NCI-H1436 treated with DMSO at 0.1 percent for 48 hours (cell line): ENCODE measurements at places on chromosomes 12 and 14.

GRCh38 chr12:114025935-114026334 lies 59.8 kb upstream of the RBM19 start:
- DNase-seq: no peak

DNA sequence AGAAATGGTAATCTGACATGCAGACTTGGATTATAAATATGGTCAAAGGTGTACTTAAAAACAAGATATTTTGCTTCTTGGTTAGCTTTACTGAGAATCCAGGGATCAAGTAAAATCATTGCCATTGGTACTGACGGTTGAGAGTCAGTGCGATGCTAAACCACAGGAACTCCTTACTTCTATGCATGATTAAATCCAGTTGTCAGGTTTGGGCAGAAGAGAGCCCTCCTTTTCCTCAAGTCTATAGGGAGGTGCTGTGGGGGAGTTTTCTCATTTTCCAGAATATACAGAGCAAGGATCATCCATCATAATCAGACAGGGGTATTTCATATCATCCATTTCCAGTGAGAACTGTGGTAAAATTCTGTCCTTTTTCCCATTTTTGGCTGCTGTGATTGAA lies 839.1 kb downstream of the NRXN3 start:
- no peak for DNase-seq

- DNase-seq: no peak
Observed at GRCh38 chr14:55418411-55418810, 6.8 kb upstream of the ATG14 start.

GRCh38 chr12:121668750-121669520 lies 519 bp downstream of the MORN3 start:
- DNase-seq: no peak

DNA sequence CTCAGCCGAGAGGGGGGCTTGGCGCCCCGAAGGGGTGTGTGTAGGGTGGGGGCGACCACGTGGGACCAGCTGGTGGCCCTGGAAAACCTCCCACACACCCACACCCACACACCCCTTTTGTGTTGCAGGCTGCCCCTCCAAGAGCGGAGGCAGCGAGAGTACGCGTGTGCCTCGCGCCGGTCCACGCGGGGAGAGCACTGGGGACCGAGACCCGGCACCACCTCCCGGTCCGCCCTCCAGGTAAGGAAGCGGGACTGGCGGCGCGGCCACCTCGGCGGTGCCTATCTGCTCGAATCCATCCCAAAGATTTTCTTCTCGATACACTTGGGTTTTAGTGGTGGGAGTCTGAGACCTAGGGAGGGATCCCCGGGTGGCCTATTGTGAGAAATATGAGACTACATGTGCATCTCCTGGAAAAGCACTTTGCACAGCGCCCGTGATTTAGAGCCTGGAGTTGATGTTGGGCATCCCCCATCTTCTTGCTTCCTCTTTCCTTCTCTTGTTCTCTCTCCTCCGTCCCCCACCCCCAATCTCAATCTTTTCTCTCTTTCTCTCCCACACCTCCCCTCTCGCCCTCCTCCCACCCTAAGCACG lies 393 bp downstream of the SYT1 start:
- DNase-seq: no peak

DNA sequence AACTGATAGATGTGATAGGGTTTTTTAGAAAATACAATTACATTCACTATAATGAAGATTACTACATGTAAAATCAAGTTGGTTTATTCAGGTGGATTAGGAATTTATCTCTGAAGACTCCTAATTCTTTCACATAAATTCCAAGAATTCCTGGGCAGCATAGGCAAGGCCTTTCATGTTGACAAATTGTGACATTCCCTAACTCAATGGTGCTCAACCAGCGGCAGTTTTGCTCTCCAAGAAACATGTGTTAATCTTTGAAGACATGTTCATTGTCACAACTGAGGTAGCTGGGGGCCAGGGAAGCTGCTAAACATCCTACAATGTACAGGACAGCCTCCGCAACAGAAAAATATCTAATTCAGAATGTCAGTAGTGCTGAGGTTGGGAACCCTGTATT lies 46.3 kb downstream of the PTPRQ start:
- DNase-seq: no peak

GRCh38 chr12:112408621-112409020 lies 784 bp downstream of the RPL6 start:
- DNase-seq: no peak

DNA sequence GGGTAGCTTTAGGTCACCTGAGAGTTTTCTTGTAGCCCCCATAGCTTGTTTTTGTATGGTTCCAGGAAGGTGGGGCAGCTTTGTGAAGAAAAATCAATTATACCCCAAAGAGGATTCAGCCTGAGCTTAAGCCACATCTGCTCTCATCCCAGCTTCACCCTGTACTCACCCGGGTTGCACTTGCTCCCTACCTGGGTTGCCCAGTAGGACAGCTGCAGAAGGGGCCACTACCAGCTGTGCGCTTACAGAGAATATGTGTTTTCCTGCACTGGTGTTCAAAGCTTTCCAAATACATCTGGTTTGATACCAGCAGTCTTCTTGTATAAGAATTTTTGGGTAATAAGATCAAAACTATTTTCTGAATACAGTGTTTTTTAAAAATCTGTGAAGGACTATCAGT lies 3.0 kb upstream of the SLC38A1 start:
- no peak for DNase-seq

DNA sequence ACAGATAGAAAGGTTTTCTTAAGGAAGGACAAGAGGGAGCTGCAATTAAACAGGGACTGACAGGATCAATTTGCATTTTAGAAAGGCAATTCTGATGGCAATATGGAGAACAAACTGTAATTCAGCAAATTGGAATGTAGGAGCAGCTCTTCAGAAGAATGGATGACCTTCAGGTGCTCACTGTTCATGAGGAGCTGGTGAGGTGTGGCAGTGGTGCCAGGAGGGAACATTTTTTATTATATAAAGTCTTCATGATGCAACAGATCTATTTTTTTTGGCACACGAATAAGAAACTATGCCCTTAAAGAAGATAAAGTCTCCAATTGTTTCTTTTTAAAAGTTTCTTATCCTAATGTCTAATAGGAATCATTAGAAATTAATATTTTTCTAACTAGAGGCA lies 151.7 kb downstream of the SLC38A4 start:
- DNase-seq: no peak

GRCh38 chr14:68345738-68346137 lies 447.1 kb downstream of the ZFP36L1 start:
- no peak for DNase-seq

- DNase-seq: no peak
Observed at GRCh38 chr12:57093415-57094207, 4.7 kb downstream of the NAB2 start.

DNA sequence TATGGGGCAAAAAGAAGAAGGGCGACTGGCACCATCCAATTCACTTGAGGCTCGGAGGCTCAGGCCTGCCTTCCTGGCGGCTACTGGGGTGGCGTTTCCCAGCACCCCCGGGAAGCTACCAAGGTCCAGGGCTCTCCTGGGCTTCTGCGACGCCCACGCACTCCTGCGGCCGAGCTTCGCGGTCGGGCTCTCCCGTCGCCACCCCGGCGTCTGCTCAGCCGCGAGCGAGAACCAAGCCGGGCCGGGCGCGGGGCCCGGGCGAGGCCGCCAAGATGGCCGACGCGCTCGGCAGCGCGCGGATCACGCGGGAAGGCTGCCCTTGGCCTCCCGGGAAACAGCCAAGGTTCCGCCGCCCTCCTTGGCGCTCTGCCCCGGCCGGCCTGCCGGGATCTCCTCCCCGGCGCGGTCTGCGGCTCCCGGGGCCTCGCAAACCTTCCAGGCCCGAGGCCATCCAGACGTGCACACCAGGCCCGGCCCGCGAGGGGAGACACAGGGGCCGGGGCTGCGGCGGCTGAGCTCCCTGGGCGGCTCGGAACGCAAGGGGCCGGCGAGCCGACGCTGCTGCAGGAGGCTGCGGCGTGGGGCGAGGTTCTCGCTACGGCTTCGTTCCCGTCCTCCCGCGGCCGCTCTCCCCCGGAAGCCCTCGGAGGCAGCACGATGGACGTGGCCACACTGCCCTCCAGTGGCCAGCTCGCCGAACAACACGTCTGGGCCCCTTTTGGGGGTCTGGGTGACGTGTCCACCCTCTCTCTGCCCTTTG lies 23.5 kb upstream of the ZFP36L1 start:
- peak; percentile 31 for DNase-seq

DNA sequence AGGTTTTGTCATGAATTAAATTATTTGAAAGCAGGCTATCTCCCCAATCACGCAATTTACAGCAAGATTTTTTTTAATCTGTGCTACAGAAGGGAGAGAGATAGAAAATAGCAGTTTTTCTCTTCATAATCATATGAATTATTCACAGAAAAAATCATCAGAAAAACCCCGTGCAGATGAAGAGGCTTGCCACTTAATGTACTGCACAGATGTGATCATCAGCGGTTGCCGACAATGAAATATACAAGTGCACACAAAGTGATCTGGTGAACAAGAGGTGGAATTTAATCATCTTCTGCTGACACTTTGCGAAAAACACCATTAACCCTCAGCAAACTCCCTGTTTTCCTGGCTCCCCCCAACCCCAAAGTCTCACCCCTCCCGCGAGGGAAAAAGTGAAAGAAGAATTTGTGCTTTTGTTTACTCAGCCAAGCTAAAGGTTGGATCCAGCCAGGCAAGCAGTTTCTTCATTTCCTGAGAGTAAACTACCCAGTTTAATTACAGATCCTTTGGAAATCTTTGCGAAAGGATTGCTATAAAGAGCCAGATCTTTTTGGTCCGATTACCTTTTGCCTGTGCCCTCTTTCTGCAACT lies 3.1 kb upstream of the LMO3 start:
- no peak for DNase-seq

DNA sequence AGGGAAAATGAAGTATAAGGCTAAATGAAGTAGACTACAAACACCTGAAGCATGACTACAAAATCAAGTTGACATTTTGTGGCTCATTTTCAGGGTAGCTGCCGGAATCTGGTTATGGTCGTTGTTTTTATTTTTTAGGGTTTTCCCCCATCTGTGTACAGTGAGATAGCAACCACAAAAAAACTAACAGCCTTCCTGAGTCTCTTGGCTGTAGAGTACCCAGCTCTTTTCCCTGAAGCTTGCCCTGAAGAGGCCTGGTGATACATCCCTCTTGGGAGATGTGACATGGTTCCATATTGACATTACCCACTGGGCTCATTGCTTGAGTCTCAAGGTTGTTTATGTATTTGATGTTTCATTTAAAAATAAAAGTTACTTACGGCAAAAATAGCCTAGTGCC lies 424.0 kb downstream of the ZFP36L1 start:
- no peak for DNase-seq

GRCh38 chr12:75455839-75456238 lies 24.7 kb upstream of the GLIPR1 start:
- no peak for DNase-seq
